ENCODE measurements at places on chromosomes 2 and 18. TPM values are rescaled to one million over a fixed set of nuclear protein-coding genes. Genes with fewer than 3 reads are reported as not detected.

The CHRND gene
- not detected for total RNA-seq

The SOWAHC gene
- total RNA-seq, result 1.7 TPM

The GREB1 gene
- 0.23 TPM for total RNA-seq

The COL6A3 gene
- total RNA-seq, result 7.9 TPM

The BCL11A gene
- 0.21 TPM for total RNA-seq

The CNGA3 gene
- total RNA-seq, result not detected

The CNTNAP5 gene
- total RNA-seq, result not detected

The HK2 gene
- 102 TPM for total RNA-seq

The DLX2 gene
- total RNA-seq, result not detected

The MEP1B gene
- not detected for total RNA-seq

All from activated T-helper 2 cell treated with anti-CD3 and anti-CD28 coated beads, Interferon-gamma antibody, Interleukin-2, Interleukin-4, amounts not matched to agents 10 μg/mL and 5 μg/mL and 100 μg/mL, durations not matched to agents 14 hours and 24 hours and 36 hours (primary cell).